ENCODE measurements at places on chromosomes 12 and 14.
A peak's percentile ranks its signal among the peaks of the same experiment; 100 is the strongest.

DNA sequence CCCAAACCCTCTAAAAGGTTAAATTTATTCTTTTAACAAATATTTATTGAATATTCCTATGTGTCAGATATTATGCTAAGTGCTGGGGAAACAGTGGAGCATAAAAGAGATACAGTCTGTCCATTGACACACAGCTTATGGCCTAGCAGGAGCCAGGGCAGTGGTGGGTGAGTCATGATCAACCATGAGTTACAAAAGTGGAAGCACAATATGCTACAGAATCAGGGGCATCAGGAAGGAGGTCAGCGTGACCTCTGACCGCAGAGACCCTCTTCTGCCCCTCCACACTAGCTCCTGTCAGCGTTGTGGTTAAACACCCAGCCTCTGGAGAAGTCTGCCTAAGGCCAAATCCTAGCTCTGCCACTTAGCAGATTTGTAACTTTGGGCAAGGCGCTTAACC is 4.7 kb upstream of the PPP1R1A start:
- no peak for DNase-seq

DNA sequence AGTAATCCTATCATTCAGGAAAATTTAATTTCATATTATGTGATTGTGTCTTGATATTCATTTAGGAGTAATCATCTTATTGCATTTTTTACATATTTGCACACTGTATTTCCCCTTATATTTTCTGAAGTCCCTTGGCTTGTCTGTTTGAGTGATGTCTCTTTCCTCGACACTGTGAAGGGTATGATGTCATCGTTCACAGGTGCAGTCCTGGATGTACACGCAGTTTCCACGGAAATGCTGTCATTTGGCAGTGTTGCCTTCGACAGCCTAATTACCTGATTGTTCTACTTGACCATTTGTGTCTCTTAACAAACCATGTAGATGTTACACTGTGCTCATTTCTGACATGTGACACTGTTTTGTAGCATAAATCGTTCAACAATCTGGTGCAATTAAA is 1277.0 kb downstream of the TMEM121 start:
- no peak for DNase-seq

- DNase-seq, result peak; percentile 16
Measured at GRCh38 chr14:22569106-22569736, 19.8 kb downstream of the DAD1 start.

- no peak for DNase-seq
Measured at GRCh38 chr12:6163416-6164060, 36.7 kb upstream of the CD9 start.

- DNase-seq, result no peak
Measured at GRCh38 chr14:95216008-95216407, 58.7 kb upstream of the DICER1 start.

GRCh38 chr12:78220811-78221210 is 390.1 kb downstream of the NAV3 start:
- no peak for DNase-seq

DNA sequence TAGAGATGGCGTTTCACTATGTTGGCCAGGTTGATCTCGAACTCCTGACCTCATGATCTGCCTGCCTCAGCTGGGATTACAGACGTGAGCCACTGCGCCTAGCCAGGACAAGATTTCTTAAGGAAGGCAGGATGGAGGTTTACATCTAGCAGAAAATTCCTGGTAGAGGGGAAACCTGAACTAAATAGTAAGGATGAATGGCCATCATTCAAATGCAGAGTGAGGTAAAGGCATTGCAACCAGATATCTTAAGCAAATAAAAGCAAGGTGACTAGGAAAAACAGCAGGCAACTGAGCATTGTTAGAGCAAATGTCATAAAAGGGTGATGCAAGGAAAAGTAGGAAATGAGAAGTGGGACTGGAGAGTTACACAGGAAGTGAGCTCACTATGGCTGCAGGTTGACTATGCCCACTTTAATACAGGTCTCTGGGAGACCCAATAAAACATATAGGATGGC is 133.0 kb downstream of the SOX5 start:
- DNase-seq, result no peak

GRCh38 chr14:92597906-92598905 is 84.6 kb downstream of the RIN3 start:
- no peak for DNase-seq

DNA sequence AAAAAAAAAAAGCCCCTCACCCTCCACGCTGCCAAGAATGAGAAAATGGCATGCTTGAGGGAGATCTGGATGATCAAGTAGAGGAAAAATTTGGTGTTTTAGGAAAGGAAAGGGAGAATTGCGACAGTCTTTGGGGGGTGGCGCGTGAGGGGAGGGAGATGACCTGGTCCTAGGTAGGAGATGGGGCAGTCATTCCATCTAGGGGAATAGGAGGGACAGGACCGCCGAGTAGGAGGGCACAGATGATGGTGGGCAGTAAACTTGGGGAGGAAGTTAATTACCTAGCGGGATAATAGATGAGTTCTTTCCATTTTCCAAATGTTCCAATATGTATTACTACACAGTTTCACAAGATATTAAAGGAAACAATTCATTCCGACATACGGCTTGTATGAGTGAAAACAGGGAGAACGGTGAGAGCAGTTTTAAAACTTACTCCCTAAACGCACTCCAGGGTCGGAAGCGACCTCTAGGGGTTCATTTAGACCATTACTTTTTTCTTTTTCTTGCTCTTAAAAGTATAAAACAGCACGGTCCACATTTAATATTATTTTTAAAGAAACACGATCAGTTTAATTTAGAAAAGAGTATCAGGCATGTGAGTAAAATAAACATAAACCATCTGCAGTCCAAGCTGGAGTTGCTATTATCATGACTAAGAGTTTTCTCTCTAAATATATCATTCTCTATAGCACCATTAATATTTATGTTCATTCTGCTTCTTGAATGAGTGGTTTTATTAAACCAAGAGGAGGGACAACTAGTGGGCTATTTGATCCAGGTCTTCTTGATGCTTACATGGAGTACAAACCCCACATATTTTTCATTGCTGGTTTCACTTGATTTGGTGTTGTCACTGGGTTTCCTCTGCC is 3.0 kb upstream of the FNTB start:
- DNase-seq, result peak; percentile 59

DNA sequence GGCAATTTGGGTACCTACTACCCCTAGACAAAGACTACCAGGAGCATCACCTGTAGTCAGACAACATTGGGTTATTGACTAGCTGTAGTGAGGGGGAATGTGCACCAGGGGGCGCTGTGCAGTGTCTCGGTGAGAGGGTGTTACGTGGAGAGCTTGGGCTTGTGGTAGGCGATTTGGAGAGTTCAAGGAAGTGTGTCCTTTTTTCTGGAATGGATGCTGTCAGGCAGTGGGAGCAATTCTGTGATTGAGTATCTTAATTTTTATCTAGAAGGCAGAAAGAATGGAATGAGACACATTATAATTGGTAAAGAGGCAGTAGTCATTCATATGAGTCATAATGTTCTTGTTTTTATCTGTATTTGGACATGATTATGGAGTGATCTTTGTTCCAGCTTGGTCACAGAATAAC is 187.7 kb downstream of the GALC start:
- DNase-seq, result peak; percentile 39

GRCh38 chr14:38103542-38104225 is 104.0 kb upstream of the SSTR1 start:
- DNase-seq, result no peak

DNA sequence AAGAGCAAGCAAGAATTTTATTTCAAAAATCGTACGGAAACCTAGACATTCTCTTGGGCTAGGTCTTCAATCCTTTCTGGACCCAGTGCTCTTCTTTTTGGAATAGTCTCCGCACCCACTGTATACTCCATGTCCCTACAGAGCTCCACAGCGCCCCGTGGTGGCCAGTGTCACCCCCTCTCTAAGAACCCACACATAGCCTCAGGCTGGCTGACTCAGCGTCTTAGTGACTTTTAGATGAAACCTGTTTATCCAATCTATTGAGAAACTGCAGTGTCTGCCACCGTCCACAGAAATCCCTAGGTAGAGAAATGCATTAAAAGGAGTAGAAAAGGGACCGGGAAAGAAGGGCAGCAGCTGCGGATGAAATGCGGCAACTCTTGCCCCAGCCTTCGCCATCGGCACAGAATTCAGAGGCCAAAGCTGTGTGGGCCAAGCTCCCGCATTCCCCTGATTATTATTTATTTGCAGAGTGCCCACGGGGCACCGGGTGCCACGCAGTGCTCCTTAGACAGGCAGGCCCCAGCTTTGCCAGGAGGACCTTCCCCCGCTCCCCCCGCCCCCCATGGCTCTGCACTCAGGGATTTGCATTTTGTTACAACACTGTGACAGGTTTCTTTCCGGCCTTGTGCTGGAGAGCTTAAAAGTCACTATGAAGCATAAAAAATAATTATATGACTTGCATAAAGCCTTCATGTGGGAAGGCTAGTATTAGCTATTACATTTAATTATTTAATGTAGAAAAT is 170.1 kb upstream of the FKBP4 start:
- no peak for DNase-seq

DNA sequence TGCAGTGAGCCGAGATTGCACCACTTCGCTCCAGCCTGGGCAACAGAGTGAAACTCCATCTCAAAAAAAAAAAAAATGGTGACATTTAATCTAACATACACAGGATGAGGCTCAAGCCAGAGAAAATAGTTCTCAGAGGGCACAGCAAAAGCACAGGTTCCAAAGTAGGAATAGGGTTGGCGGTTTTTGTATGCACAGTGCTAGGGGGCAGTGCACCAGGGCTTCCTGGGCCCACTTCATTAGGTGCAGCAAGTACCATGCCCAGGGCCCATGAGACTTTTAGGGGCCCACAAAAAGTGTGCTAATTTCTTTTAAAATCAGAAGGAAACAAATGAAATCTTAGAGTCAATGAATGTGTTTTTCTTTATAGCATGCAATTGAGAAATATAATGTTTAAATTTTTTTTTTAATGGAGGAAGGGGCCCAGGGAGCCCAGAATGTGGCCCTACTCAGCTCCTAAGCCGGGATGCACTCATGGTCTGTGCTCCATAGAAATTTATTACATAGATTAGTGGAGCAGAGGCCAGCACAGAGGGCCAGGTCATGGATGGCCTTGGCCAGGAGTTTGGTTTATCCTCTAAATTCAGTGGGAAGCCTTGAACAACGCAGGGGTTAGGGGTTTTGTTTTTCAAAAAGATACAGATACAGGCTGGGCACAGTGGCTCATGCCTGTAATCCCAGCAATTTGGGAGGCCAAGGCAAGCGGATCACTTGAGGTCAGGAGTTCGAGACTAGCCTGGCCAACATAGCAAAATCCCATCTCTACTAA is 2.3 kb downstream of the AK7 start:
- DNase-seq, result no peak

- DNase-seq, result no peak
Measured at GRCh38 chr12:12804432-12804886, 8.7 kb upstream of the DDX47 start.

DNA sequence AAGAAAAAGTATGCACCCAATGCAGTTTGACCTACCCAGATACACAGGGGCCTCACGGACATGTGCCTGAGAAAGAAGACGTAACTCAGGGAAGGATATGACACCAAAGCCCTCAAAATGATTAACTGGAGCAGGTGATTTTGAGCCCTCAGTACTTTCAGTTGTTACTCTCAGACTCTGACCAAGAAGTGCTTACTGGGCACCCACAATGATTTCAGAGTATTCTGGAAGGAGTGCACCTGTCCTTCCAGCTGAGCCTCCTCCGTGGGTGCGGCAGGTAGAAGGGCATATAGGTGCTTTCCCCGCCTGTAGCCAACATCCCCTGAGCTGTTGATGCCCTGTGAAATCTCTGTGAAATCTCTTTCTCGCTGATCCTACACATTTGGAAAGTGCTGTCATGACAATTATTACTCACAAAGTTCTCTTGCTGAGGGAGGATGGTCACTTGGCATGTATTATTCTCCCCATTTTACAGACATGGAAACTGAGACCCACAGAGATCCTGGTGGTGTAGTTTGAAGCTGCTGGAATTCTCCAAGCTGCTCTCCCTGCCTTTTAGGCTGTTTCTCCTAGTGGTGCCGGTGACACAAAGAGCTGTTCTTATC is 154.3 kb upstream of the CCND2 start:
- no peak for DNase-seq

- DNase-seq, result no peak
Measured at GRCh38 chr12:1502831-1503230, 91.5 kb downstream of the FBXL14 start.

- no peak for DNase-seq
Measured at GRCh38 chr14:99699861-99700260, 15.8 kb downstream of the CYP46A1 start.

DNA sequence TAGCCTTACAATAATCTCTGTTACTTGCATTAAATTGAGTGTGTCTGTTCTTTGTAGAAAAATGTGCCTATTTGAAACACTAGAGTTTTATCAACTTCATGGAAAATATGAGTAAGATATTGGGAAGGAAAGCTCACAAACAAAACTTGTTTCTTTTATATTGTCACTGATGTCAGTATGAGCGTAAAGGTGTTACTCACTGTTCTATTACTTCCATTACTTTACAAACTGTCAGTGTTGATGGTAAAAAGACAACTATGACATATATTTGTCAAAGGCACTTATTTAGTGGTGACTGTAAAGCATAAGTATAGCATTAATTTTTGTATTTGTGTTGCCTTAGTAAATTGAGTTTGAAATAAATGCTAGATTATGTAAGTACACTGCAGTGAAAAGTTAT is 193.7 kb upstream of the FLRT2 start:
- DNase-seq, result no peak

GRCh38 chr12:123516216-123516780 is 17.2 kb downstream of the RILPL1 start:
- no peak for DNase-seq

GRCh38 chr12:26298785-26299621 is 103.6 kb downstream of the SSPN start:
- no peak for DNase-seq

DNA sequence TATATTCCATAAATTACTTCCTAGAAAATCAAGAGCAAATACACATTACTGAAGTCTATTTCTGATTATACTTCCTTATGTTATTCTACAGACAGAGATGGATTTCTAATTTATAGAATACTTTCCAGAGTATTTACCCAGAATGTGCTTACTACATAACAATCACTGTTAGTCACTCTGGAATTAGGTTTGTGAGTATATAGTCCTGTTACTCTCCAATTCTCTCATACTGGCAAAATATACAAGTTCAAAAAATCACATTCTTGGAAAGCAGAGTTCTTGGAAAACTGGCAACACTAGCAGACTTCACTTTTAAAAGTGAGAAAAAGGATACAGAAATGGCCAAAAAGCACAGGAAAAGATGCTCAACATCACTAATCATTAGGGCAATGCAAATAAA is 7.3 kb downstream of the PPP2R5E start:
- no peak for DNase-seq

GRCh38 chr14:55410876-55411275 is 754 bp downstream of the ATG14 start:
- DNase-seq, result no peak

DNA sequence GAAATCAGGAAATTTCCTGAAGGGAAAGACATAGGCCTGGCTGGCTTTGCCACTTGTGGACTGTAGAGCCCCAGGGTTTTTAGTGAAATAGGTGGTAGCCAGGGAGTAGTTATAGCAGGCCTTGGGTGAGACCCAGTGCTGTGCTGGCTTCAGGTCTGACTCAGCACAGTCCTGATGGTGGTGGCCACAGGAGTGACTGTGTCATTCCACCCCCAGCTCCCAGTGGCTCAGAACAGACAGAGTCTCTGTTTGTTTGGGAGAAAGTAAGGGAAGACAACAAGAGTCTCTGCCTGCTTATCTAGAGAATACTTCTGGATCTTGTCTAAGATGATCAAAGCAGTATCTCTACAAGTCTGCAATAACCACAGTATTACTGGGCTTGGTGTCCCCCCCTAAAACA is 27.5 kb upstream of the OR6J1 start:
- DNase-seq, result no peak

GRCh38 chr14:89128311-89129026 is 288.6 kb downstream of the FOXN3 start:
- DNase-seq, result no peak
